NCI-H1048 (cell line): ENCODE measurements at places on chromosomes 1 and 21.

GRCh38 chr1:40495315-40495903 lies 13.2 kb upstream of the EXO5 start:
- DNase-seq, result no peak

GRCh38 chr1:11519629-11520031 lies 40.7 kb downstream of the DISP3 start:
- DNase-seq, result no peak

GRCh38 chr1:186059311-186059710 lies 315.7 kb downstream of the TPR start:
- no peak for DNase-seq

GRCh38 chr1:235160383-235160956 lies 580 bp downstream of the RBM34 start:
- DNase-seq, result no peak

GRCh38 chr1:24910751-24911650 lies 19.1 kb downstream of the RUNX3 start:
- no peak for DNase-seq
